ENCODE measurements at places on chromosomes 13 and 19.

DNA sequence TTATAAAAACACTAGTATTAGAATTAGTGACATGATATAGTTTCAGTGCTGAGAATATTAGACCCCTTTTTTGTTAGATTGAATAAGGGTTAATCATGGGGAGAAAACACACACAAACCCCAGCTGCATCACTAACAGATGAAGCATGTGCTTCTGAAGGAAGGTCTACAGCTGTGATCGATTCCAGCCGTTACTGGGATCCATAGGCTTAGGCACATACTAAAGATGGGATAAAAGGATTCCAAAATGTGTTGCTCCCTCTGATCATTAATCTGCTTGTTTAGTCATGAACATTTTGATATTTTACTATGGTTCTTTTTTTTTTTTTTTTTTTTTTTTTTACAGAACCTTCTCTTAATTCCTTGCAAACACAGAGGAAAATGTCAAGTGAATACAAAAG lies 1591.3 kb downstream of the EFNB2 start:
- DNase-seq, result no peak

- peak; percentile 9 for DNase-seq
Observed at GRCh38 chr13:32261567-32261966, 53.6 kb downstream of the ZAR1L start.

- DNase-seq, result no peak
Observed at GRCh38 chr13:85091631-85092234, 707.5 kb downstream of the SLITRK6 start.

DNA sequence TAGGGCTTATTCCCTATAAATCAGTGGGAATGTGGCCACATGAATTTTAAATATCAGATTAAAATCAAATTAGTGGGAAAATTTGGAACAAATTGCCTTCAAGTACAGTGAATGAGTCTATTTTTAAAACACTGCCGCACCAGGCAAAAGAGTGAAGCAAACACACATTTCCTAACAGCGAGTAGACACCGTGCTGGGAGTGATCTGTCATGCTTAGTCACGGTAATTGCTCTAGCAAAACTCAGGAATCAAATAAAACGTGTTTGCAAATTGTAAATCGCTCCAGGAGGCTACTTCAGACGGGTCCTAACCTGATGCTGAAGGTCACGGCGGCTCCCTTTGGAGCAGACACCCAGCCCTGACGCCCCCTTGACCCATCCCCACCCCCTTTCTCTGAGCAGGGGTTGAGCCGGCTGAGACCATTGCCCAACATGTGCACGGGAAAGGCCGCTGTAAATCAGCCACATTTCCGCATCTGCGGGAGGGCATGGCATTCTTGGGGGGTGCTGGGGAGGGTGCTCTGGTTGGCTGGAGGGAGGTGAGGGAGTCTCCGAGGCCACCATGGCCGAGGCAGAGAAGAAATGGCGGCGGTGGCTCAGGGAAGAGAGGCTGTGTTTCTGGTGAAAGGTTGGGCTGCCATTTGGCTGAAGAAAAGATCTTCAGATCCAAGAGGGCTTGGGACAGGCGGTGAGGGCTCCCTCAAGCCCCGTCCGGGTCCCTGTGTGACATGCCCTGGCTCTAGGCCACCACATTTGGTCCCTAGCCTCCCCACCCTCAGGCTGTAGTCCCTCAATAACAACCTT lies 8.9 kb downstream of the CEBPA start:
- no peak for DNase-seq

DNA sequence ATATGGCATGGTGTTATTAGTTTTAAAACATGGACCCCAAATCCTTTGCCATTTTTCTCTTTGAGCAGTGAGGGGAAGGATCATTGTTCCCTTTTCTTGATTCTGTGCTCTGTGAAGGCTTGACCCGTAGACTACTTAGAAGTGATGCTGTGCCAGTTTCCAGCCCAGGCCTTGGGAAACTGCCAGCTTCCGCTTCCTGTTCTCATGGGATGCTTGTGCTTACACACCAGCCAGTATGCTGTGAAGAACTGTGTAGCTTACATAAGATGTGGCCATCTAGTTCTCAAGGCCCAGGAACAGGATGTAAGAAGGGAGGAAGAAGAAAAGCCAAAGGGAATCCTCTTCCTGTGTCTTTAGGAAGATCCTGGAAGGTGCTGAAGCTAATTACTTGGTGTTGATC lies 180.9 kb downstream of the PCCA start:
- no peak for DNase-seq

GRCh38 chr19:19540715-19541515 lies 2.9 kb downstream of the CILP2 start:
- DNase-seq, result no peak

DNA sequence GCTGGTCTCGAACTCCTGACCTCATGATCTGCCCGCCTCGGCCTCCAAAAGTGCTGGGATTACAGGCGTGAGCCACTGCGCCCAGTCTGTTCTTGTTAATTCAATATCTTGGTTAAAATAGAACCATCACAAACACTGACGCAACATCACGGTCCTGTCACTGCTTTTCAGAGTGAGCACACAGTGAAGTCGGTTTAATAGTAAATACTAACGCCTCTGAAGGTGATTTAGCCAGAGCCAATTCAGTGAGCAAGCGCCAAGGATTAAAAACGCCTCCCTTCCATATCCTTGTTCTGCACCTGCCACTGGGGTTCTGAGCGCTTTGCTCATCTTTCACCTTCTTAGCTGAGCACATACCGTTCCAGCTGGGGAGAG lies 30.3 kb downstream of the LAMP1 start:
- DNase-seq, result no peak

DNA sequence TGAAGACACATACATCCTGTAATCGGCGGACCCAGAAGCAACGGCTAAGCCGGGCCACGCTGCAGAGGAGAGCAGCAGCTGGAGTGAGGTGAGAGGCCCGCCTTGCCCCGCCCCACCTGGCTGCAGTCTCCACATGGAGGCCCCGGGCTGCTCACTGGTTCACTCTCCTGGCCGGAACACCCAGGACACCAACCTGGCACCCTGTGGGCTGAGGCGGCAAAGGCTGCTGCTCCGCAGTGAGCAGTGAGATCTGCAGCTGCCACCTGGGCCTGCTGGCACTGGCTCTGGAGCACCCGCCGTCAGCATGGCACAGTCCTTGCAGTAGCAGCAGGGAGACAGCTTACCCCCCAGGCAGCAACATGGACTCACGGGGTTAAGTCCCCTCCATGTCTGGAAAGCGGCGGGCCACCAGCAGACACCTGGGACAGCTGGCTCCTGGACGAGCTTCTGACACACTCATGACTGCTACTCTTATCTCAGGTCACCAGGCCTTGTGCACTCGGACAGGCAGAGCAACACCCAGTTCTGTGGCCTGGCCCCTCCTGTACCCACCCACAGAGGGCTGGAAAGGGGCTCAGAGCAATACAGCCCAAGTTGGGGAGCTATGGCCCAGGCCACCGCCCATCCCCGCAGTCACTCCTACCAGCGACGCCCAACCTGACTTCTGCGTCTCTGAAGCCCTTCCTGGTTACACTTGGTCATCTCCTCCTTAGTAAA lies 13.2 kb upstream of the KPTN start:
- no peak for DNase-seq

DNA sequence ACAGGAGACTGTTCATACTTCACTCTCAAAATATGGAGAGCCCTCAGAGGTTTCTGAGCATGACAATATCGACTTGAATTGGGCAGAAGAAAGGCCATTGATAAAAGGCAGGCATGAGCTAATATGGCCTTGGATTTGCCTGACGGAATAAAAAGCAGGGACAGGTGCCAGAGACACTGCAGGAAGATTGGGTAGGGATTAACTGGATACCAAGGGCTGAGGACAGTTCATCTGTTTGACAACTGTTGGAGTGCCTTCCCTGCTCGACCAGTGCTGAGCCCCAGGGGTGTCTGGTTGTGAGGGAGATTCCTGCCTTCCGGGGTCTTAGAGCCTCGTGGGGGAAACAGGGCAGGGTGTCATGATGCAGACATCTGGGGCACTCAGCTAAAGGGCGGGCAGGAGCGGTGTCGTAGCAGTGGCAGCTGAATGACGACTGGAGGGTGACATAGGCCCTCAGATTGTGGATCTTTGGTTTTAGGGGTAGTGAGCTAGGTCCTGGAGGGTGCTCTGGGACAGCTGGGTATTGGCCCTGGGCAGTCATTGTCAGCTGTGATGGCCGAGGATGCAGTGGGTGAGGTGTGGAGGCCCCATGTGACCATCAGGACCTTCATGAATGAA lies 12.3 kb downstream of the GATAD2A start:
- no peak for DNase-seq

GRCh38 chr13:20311596-20311995 lies 79.5 kb upstream of the GJB6 start:
- no peak for DNase-seq

GRCh38 chr19:36488846-36489117 lies 579 bp downstream of the ZNF566 start:
- DNase-seq, result no peak

DNA sequence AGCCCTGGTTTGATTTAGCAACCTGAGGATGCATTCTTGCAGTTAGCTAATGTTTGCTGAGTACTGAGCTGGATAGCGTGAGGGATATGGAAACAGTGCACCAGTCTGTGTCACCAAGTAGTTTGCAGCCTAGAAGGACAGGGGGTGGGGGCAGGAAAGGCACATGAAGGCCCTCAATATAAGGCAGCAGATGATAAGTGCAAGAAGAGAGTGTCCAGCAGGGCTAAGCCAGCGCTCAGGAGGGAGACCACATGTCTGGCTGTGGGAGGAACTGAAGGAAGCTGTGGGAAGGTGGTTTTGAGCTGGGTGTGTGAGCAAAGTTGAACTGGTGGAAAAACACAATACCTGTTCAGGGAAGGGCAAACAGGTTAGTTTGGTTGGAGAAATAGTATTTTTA lies 1.7 kb downstream of the CXCL17 start:
- DNase-seq, result no peak

GRCh38 chr19:16371540-16371986 lies 46.9 kb downstream of the KLF2 start:
- DNase-seq, result no peak

GRCh38 chr13:24627946-24628345 lies 52.3 kb upstream of the ATP12A start:
- DNase-seq, result no peak

GRCh38 chr19:58551123-58551497 lies 3.8 kb downstream of the CHMP2A start:
- DNase-seq, result no peak

DNA sequence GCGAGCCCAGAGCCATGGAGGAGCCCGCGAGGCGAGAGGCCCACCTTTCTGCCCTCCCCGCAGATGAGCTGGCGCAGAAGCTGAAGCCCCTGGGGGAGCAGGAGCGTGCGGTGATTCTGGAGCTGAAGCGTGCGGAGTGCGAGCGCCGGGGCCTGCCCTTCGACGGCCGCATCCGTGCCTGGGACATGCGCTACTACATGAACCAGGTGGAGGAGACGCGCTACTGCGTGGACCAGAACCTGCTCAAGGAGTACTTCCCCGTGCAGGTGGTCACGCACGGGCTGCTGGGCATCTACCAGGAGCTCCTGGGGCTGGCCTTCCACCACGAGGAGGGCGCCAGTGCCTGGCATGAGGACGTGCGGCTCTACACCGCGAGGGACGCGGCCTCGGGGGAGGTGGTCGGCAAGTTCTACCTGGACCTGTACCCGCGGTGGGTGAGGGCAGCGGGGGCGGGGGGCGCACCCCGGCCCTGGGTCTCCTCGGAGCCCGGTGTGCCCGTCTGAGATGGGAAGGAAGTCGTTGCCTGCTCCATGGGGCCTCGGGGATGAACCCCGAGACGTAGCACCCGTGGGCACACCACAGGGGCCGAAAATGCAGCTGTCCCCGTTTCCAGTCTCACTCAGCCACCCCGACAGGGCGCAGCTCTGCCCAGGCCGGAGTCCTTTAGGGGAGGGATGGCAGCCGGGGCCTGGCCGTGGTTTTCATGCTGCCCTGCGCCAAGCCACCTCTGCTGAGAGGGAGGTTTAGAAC lies 12.1 kb upstream of the ZNF554 start:
- no peak for DNase-seq

DNA sequence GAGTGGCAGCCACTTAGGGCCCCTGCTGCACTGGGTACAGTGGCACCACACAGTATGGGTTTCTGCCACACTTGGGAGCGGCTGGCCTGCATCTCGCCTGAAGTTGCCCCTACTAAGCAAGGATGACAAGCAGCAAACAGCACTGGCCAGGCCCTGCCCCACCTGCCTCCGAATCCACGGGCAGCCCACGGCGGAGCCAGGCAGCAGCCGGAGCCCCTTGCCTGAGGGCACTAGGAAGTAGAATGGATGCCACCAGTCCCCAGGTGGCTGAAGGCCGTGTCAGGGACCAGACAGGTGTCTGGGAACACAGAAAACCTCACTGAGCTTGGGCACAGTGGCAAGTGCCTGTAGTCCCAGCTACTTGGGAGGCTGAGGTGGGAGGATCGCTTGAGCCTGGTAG lies 19.4 kb downstream of the MLLT1 start:
- no peak for DNase-seq

- DNase-seq, result no peak
Observed at GRCh38 chr19:28998974-28999373, 214.0 kb downstream of the UQCRFS1 start.

DNA sequence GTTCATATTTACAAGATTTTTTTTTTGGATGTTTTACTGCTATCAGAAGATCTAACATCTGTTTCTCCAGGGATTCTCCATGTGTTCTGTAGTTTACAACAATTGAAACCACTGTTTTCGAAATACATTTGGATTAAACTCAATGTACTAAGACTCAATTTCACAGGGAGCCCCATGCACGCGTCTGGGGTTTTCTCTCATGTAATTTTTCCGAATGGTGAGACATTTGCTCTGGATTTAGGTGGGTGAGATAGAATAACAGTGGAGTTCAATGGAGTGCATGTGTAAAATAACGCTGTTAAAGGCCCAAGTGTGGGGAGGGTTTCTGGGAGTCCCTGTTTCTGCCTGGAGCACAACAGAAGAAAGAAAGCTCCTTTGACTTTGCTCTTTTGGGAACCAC lies 330.3 kb downstream of the TSHZ3 start:
- DNase-seq, result no peak

DNA sequence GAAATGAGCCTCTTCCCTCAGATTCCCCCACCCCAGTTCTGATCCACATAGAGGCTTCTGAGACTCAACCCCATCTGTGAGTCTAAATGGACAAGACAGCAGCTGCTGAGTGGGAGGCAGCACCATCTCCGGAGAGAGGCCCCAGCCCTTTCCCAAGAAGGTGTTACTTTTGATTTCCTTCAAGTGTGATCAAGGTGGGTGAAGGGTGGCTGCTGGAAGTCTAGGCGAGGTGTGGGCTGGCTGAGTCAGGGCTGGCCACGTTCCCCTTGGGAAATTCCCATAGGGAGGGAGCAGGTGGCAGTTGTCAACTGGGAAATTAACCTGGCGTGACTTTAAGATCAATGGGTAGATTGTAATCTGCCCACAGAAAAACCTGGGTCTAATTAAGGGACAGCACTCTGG lies 148.0 kb downstream of the FOXO1 start:
- DNase-seq, result no peak

GRCh38 chr19:17576758-17577456 lies 21.5 kb downstream of the COLGALT1 start:
- DNase-seq, result no peak

- DNase-seq, result no peak
Observed at GRCh38 chr19:19656451-19657396, 6.8 kb downstream of the ATP13A1 start.

GRCh38 chr13:42815681-42816080 lies 34.3 kb downstream of the FAM216B start:
- no peak for DNase-seq

- DNase-seq, result no peak
Observed at GRCh38 chr19:2170987-2171348, 7.2 kb downstream of the DOT1L start.
